ENCODE measurements at places on chromosomes 5 and 9. TPM values are rescaled to one million over a fixed set of nuclear protein-coding genes. Genes with fewer than 3 reads are reported as not detected.

Gene FOXD4
- not detected for total RNA-seq

GRCh38 chr5:133821311-133821741, 147.1 kb downstream of the C5orf15 start:
- DNase-seq: no peak

DNA sequence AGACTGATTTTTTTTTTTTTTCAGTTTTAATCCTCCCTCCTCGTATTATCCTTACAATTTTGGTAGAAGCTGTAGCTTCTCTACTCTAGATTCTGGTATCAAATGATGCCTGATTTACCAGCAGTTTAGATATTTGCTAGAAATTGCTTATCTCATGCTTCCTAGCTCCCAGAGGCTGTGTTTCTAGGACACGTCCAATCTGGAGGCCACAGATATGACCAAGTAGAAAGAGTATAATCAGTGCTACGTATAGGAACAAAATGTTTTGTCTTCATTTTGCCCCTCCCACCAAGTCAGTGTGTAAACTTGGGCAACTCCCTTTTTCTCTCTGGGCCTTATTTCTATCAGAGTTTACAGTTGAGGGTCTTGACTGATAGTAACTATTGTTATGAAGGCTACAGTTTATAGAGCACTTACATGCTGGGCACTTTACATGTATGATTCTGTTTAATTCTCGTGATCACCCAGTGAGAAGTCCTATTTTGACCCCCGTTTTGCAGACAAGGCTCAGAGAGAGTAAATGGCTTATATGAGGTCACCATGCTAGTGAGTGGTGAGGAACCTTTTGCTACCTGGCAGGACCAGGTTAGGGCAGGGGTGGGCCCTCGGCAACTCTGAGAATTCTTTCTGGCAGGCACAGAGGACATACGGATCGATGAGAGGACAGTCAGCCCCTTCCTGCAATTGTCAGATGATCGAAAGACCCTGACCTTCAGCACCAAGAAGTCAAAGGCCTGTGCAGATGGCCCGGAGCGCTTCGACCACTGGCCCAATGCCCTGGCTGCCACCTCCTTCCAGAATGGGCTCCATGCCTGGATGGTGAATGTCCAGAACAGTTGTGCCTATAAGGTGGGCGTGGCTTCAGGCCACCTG, 7.6 kb downstream of the HDHD3 start:
- no peak for DNase-seq

DNA sequence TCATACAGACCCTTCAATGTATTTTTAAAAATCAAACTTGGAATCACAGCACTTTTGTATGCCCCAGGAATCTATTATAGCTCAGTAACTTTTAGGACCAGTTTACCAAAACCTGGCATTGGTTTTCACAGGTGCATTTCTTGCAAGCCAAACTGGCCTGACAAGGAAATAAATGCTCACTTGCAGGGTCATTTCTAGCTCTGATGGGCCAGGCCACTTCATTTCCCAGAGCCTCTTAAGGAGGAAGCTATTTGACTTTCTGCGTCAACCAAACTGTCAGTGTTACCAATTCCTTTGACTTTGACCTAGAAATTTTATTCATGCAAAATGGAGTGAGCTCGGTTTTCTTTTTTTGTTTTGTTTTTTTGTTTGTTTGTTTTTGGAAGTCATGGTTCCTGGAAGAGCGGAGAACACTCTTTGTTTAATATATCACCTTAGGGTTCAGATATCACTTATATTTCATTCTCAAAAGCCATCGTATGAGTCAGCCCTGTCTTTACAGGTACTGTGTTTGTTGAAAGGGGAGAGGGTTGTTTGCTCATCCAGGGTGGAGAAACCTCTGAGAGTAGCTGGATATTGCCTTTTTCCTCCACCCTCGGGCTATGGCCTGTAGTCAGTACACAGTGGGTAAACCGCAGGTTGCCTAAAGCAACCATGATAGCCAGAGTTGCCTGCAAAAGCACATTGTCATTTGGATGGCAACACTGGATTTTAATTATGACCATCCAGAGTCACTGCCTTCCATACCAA, 58.9 kb downstream of the GNA14 start:
- DNase-seq: peak; percentile 86

- DNase-seq: peak; percentile 10
Measured at GRCh38 chr5:73853091-73853490, 227.1 kb downstream of the ARHGEF28 start.

- peak; percentile 2 for DNase-seq
Measured at GRCh38 chr5:110916381-110917049, 155.0 kb upstream of the TSLP start.

Gene ROPN1L
- total RNA-seq: 7.1 TPM

GRCh38 chr9:70511858-70512257, 97.4 kb upstream of the KLF9 start:
- DNase-seq: no peak

- no peak for DNase-seq
Measured at GRCh38 chr5:153543959-153544470, 53.5 kb downstream of the GRIA1 start.

GRCh38 chr5:76836181-76836580, 13.6 kb upstream of the S100Z start:
- DNase-seq: no peak

DNA sequence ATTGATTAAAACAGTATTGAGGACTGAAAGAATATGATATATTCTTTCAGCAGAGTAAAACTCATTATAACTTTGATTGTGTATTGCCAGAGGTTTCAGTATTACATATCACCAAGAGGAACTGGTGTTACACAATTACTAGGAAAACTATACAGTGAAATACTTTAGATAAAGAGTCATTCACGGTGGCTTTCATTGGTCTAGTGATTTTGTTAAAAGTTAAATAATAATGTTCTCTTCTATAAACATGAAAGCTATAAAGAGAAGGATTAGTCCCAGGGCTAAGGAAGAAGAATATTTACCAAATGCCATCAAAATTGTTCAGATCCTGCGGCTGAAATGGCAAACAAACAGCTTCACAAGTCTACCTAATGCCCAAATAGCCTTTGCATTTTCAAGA, 306.2 kb downstream of the SEMA5A start:
- peak; percentile 75 for DNase-seq

- DNase-seq: no peak
Measured at GRCh38 chr5:142375944-142376411, 51.2 kb upstream of the SPRY4 start.

DNA sequence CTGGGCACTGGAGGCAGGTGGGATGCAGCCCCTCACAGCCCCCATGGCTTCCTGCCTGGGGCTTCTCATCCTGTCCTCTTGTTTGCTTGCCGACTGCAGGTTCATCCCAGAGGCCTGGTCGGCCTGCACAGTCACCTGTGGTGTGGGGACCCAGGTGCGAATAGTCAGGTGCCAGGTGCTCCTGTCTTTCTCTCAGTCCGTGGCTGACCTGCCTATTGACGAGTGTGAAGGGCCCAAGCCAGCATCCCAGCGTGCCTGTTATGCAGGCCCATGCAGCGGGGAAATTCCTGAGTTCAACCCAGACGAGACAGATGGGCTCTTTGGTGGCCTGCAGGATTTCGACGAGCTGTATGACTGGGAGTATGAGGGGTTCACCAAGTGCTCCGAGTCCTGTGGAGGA, 232.7 kb downstream of the ADAMTSL1 start:
- DNase-seq: no peak

DNA sequence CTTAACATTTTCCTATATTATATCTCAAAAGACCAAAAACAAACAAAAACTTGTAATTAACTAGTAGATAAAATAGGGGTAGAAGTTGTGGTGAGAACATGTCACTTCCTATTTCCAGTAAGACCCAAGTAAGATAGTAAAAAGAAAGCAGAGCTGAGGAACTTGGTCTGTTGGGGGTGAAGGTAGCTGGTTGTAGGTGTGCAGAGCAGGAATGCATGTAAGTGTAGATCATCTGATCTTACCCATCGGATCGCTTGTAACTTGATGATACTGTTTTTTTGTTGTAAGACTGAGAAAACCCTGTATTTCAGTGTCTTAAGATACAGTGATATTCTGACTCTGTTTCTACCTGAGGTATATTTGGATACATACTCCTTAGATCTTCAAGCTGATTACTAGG, 5.7 kb downstream of the SRP19 start:
- no peak for DNase-seq

DNA sequence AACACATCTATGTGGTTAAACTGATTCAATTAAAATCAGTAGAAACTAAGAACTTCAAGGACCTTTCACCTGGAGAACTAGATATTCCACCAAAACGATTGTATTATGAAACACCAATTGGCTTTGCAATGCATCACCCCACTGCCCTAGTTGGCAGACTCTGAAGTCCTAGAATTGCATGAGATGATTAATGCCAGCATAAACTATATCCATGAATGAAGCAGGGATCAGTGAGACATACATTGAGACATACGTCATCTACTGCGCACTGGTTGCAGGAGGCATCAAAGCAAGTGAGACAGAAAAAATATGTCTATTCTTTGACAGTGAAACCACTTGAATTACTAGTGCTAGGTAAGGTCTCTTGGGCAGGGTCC, 9.7 kb upstream of the ZNF354A start:
- no peak for DNase-seq

- DNase-seq: no peak
Measured at GRCh38 chr5:33824516-33825195, 67.1 kb downstream of the ADAMTS12 start.

Gene ANXA1
- 753 TPM for total RNA-seq

GRCh38 chr5:176578391-176578808, 29.3 kb downstream of the CDHR2 start:
- DNase-seq: peak; percentile 63

DNA sequence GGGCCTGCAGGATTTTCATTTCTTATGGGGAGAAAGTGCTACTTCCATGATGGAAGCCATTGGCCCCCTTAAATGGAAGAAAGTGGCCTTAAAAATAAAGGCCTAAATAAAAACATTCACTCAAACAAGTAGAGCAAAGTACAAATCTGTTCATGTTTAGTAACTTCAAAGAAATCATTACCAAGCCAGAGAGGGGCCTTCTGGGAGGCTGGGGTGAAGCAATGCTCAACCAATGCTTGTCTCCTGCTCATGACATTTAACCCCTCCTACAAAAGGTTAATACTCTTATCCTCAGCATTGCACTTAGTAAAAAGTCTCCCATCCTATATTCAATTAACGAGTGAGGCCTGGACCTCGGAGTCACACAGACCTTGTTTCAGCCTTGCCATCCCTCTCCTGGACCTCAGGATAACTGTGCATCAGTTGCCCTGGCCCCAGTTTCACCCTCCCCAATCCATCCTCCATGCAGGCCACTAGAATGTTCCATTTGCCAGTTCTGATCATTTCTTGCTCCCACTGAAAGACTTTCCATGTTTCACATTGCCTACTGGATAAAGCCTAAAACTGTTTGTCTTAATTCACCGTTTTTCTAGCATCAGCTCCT, 36.9 kb upstream of the ALDH1B1 start:
- no peak for DNase-seq

DNA sequence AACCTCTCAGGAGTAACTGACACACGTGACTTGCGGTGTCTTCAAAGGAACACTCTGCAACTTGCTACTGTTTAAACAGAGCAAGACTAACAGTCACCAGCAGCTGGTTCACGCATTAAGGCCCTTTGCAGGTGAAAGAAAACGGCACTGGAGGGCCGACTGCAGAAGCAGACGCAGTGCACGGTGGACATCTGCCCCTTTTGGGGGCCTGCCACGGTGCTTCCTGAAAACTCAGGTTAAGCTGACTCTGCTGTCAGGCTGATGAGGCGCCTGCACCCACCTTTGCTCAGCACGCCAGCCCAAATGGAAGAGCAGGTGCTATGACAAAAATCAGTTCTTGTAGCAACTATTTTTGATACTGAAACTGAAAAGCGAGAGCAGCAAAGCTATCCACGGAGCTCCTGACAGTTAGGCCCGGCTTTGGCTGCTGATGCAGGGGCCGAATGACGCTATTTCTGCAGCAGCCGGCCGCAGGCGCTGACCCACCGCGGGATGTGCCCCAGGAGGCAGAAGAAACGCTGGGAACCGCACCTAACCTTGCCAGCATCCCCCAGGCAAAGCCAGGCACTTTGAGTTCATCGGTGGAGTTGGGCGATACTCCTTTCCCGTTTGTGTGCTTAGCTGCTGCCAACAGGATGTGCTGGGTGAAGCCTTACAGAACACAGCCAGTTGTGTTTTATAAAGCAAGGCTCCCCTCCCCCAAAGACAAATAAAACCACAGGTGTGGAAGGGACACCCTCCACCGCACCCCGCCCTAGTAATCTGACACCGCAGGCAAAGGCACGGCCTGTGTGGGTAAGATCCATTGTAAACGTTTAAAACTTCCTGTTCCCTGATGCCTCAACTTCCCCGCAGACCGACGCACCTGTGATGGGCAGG, 21.1 kb upstream of the TERT start:
- DNase-seq: peak; percentile 97

Gene NR2F1
- 1.1 TPM for total RNA-seq

- DNase-seq: no peak
Measured at GRCh38 chr5:173001229-173001841, 17.8 kb downstream of the ATP6V0E1 start.

DNA sequence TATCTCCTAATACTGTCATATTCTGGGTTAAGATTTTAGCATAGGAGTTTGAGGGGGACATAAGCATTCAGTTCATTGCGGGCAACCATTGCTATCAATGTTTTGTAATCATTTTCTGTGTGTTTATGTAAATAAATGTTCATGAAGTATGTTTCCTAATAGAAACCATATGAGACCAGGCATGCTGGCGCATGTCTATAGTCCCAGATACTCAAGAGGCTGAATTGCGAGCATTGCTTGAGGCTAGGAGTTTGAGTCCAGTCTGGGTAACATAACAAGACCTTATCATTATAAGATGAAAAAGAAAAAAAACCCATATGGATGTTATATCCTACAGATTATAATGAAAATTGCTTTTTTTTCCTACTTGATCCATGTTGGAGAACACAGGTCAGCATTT, 91.2 kb downstream of the F2RL2 start:
- no peak for DNase-seq

Gene ORM1
- not detected for total RNA-seq

Gene LCP2
- total RNA-seq: not detected

DNA sequence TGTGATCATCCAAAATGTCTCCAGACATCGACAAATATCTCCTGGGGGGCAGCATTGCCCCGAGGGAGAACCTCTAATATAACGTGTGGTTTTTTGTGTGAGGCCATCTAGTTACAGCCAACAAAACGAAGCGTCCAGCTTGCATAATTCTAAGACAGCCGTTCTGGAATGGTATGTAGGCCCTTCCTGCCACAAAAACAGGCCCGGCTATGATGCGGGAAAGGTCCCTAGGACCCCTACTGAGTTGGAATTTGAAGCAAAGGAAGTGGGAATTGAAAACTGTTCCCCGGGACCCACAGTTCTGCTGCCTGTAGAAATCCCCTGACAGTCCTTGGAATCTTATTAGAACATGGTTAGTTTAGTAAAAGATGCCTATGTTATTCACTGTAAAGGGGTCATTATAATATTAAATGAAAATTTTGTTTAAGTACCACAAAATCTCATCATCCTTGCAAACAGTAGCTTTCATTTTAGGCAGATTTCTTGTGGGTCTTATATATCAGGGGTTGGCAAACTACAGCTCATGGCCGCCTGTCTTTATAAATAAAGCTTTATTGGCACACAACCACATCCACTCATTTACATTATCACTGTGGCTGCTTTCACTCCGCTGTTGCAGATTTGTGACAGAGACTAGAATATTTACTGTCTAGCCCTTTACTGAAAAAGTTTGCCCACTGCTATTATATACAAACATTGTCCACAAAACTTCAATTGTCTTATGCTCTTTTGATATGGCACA, 70.7 kb downstream of the MSX2 start:
- no peak for DNase-seq

GRCh38 chr5:1536322-1536845, 12.6 kb upstream of the LPCAT1 start:
- no peak for DNase-seq

- DNase-seq: no peak
Measured at GRCh38 chr5:101716941-101717340, 579.1 kb downstream of the SLCO4C1 start.

Gene GFI1B
- total RNA-seq: not detected
